LoVo (cell line): ENCODE measurements at places on chromosomes 3 and 15.

DNA sequence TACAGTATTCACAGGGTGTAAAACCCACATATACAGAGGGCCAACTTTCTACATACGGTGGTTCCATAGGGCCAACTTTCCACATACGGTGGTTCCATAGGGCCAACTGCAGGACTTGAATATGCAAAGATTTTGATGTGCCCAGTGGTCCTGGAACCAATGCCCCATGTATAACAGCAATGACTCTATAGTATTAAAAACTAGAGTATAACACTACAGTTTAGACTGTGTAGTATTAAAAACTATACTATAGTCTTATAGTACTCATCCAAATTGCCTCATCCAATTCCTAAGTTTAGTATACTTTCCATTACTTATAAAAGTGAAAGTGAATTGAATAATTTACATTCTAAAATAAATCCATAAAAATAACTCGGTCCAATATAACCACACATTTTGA lies 75.9 kb downstream of the GSK3B start:
- DNase-seq, result no peak

- no peak for DNase-seq
Observed at GRCh38 chr3:27728195-27729087, 6.3 kb upstream of the EOMES start.

GRCh38 chr3:53482227-53482626 lies 12.2 kb upstream of the CACNA1D start:
- no peak for DNase-seq

GRCh38 chr15:59941612-59942011 lies 62.5 kb upstream of the FOXB1 start:
- DNase-seq, result no peak

GRCh38 chr3:133491481-133492059 lies 81.9 kb upstream of the CDV3 start:
- DNase-seq, result no peak

DNA sequence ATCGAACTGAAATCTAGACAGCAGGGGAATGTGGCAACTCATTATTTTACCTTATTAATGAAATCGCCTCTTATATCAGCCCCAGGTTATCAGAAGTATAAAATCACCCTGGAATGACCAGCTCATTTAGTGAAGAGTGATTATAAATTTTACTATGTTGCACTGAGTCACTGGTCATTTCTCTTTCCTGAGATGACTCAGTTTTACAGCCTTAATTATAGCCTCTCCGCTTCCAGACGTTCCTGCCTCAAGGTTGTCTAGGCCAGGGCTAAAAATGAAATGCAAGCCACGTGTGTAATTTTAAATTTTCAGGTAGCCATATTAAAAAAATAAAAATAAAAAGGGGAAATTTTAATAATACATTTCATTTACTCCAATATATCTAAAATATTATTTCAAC lies 33.3 kb downstream of the DET1 start:
- peak; percentile 70 for DNase-seq
